Urinary bladder (tissue), 4 donors: ENCODE measurements at places on chromosomes 7 and 10.

- DNase-seq: no peak
Observed at GRCh38 chr10:93554760-93555432, 11.6 kb upstream of the FFAR4 start.

- no peak for DNase-seq
Observed at GRCh38 chr7:98562381-98562823, 54.7 kb upstream of the NPTX2 start.

DNA sequence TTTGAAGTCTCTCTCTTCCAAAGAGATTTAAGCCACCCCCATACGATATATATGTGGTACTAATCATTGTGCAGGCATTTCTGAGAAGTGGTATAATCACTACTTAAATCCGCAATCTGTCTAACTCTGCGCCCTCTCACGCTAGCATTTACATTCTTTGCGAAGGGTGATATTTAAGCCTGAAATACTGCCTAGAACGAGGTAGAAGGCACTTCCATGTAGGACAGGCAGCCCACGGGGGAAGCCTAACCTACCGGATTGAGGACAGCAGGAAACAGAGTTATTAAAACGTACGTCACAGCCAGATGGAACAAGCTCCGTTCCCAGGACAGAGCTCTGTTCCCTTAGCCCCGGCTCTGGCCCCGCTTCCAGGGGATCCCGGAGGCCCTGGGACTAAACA lies 59.3 kb upstream of the ECHDC3 start:
- DNase-seq: no peak

- DNase-seq: no peak
Observed at GRCh38 chr7:25496476-25497368, 268.4 kb upstream of the NPVF start.

- DNase-seq: no peak
Observed at GRCh38 chr10:3886191-3886590, 101.2 kb upstream of the KLF6 start.

DNA sequence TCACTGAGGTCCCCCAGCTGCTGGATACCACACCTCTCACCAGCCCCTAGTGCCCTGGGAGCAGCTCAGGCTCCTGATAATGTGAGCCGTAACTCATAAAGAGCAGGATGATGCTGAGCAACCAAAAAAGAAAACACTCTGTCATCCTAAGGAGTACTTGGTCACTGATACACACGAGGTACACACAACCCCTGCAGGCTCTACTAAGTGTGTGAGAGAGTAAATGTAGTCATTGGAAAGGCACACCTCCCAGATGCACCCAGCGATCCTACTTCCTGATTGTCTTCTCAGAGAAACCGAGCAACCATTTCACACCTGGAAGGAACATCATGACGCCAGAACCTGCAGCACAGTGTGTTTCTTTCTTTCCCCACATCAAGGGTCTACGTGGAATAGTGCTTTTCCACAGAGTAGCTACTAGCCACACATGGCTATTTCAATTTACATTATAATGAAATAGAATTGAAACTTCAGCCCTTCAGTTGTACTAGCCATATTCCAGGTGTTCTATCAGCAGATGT lies 34.2 kb downstream of the FIGNL1 start:
- no peak for DNase-seq

GRCh38 chr7:12738665-12739064 lies 51.2 kb downstream of the ARL4A start:
- DNase-seq: no peak

- no peak for DNase-seq
Observed at GRCh38 chr7:108033776-108034497, 31.0 kb upstream of the LAMB1 start.

DNA sequence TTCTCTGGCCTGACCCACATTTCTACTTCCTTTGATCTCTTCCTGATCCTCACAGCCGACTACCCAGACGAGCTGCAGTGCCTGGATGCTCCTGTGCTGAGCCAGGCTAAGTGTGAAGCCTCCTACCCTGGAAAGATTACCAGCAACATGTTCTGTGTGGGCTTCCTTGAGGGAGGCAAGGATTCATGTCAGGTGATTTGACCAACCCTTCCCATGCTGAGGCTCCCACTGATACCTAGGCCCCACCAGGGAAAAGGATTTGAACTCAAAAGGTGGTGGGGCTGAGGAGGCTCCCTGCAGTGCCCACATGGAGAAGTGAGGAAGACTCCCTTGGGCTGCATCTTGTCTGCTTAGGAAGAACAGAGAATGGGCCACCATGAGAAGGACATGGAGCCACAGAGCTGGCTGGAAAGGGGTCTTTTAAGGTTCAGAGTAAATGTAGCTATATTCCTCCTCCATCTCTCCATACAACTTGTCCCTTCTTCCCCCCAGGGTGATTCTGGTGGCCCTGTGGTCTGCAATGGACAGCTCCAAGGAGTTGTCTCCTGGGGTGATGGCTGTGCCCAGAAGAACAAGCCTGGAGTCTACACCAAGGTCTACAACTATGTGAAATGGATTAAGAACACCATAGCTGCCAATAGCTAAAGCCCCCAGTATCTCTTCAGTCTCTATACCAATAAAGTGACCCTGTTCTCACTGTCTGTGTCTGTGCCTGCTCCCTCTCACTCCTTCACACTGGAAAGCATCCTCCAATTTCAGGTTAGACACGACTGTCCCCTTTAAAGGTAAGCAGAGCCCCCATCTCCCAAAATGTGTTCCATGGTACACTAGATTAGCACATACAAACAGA lies 3.3 kb downstream of the PRSS1 start:
- no peak for DNase-seq

- no peak for DNase-seq
Observed at GRCh38 chr10:71809628-71810027, 36.3 kb upstream of the VSIR start.

GRCh38 chr7:952548-953441 lies 1.7 kb downstream of the ADAP1 start:
- no peak for DNase-seq

DNA sequence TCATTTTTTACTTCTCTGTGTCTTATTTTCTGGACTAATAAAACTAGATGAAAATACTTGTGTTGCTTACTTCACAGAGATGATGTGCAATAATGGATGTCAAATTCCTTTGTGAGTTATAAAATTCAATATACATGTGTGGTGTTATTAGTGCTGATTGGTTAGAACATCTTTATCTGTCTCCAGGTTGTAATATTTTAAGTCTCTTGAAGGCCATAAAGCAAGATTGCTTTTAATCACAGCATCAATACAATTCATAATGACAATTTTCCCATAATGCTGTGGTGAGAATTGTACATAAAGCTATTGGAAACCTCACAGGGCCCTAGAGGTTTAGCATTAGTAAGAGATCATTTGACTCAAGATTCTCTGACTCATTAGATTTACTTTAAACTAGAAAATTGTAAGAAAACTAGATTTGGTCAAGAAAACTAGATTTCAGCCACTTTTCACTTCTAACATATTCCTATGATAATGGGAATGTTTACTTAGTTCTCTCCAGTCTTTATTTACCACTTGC lies 963.7 kb downstream of the REEP3 start:
- no peak for DNase-seq

- no peak for DNase-seq
Observed at GRCh38 chr7:117808910-117809705, 64.1 kb downstream of the CTTNBP2 start.

- no peak for DNase-seq
Observed at GRCh38 chr7:95794917-95795515, 22.7 kb downstream of the DYNC1I1 start.

GRCh38 chr10:115895166-115895565 lies 377.8 kb downstream of the GFRA1 start:
- DNase-seq: no peak

DNA sequence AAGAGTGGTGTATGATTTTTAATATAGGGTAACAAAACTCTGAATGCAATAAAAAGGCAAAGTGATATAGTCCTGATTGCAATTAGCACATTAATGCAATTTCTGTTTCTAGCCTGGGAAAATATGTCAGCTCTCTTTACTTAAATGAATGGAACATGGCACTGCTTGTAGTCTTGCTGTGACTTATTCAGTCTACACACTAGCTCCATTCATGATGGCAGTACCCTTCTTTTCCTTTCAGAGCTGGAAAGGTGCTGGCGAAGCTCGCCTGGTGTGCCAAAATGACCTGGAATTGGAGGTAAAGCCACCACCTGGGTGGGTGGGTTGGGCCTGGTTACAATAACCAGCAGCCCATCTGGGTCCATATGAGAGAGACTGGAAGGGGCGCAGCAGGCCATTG lies 85.3 kb downstream of the ZNF365 start:
- no peak for DNase-seq

- DNase-seq: no peak
Observed at GRCh38 chr7:117401293-117402002, 25.8 kb downstream of the ASZ1 start.

DNA sequence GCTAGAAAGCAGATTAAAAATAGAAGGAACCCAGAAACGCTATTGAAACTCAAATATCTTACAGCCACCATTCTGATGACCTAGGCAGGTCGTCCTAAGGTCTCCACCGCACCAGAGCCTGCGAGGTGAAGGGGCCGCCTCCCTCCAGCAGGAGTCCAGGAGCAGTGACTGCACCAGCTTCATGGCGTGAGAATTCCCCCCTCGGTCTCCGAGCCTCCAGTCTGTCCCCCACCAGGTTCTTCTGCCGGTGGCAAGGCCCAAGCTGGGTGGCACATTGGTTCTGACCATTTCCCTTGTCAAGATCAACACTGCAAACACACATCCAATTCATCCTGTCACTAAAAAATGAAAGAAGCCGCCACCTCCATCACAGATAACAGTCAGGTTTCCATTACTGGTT lies 98.7 kb downstream of the DIP2C start:
- DNase-seq: no peak

DNA sequence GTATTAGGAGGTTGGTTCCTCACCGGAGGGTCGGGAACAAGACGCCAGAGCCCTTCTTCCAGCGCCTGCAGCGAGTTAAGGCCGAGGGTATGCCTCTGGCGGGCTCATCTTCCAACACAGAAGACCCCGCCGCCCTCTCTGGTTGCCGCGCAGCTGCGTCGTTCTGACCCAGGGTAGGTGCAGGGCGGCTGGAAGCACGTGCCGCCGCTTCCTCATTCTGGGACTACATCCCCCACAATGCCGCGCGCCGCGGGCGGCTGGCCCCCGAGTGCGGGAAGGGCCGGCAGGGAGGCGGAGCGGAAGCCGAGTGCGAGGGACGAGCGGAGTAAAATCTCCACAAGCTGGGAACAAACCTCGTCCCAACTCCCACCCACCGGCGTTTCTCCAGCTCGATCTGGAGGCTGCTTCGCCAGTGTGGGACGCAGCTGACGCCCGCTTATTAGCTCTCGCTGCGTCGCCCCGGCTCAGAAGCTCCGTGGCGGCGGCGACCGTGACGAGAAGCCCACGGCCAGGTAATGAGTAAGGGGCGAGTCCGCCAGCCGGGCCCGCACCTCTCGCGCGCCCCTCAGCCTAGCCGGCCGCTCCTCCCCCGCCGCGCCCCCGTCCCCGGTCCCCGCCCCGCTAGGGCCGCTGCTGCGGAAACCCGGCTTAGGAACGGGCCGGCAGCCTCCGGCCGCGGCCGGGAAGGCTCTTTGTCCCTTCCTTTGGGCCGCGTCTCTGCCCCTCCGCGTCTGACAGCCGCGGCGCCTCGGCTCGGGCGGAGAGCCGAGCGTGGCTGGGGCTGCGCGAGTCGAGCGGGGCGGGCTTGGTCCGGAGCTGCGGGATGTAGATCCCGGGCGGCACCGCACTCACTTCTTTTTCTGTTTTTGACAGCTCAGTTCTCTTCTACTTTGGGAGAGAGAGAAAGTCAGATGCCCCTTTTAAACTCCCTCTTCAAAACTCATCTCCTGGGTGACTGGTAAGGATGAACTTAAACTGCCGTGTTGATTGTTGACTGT lies at the start of gene CCDC126:
Gene CCDC126, plus strand, starts transcription at position 289 of the 998 bp plus-strand sequence. CDS start 13,934 bp downstream, outside the sequence.
- peak; percentile 82 for DNase-seq

DNA sequence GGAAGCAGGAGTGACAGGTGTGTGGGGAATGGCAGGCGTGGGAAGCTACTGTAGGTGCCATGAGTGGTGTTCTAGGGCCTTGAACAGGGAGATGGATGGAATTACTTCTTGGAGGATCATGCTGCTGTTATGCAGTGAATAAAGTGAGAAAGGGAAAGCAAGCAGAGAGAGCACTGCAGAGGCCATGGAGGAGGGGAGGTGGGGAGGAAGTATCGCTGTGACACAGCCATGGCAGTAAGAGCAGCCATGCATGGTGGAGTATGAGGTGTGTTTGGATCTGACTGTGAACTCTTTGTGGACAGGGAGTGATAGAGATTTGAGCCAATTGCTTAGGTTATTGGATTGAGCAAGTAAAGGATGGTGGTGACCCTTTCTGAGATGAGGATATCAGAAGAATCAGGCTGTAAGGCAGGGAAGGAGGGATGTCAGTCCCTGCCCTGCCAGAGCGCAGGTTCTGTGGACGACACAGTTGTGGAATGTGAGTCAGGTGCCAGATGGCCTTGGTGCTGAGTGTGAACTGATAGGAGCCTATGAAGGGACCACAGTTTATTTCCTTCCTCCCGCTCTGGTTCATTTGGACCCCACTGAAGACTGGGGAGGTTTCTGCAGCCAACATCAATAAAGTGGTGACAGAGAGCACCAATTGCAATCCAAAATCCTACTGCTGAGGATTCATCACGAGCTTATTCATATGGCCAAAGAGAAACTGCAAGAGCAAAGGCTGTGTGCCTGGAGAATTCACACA lies 105.5 kb upstream of the TMEM72 start:
- no peak for DNase-seq

GRCh38 chr7:22979251-22979650 lies 34.7 kb downstream of the HYCC1 start:
- no peak for DNase-seq

GRCh38 chr10:131511391-131511790 lies 199.9 kb upstream of the TCERG1L start:
- DNase-seq: no peak

GRCh38 chr7:155217634-155218033 lies 80.0 kb upstream of the INSIG1 start:
- DNase-seq: no peak

GRCh38 chr7:33258491-33258951 lies 129.2 kb downstream of the BBS9 start:
- no peak for DNase-seq

- no peak for DNase-seq
Observed at GRCh38 chr7:154610903-154611302, 392.0 kb downstream of the PAXIP1 start.

DNA sequence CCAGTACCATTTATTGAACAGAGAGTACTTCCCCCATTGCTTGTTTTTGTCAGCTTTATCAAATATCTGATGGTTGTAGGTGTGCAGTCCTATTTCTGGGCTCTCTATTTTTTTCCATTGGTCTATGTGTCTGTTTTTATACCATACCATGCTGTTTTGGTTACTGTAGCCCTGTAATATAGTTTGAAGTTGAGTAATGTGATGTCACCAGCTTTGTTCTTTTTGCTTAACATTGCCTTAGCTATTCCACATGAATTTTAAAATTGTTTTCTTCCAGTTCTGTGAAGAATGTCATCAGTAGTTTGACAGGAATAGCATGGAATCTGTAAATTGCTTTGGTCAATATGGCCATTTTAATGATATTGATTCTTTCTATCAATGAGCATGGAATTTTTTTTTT lies 140.5 kb upstream of the RHOBTB1 start:
- DNase-seq: no peak
